Gastroesophageal sphincter (tissue), 4 donors: ENCODE measurements at places on chromosomes 3 and 15. TPM values are rescaled to one million over a fixed set of nuclear protein-coding genes. Genes with fewer than 3 reads are reported as not detected.

Gene CRABP1
- total RNA-seq: 5.3 TPM

Gene MGLL
- 39.2 TPM for total RNA-seq

Gene SMCO1
- not detected for total RNA-seq

Gene GOLGA8K
- 1.4 TPM for total RNA-seq

Gene IL5RA
- not detected for total RNA-seq

Gene GOLGA6L4
- total RNA-seq: 7.3 TPM

Gene FOXL2NB
- 0.15 TPM for total RNA-seq

Gene CASR
- total RNA-seq: not detected

Gene TTLL13
- not detected for total RNA-seq

Gene DOCK3
- total RNA-seq: 9.5 TPM

DNA sequence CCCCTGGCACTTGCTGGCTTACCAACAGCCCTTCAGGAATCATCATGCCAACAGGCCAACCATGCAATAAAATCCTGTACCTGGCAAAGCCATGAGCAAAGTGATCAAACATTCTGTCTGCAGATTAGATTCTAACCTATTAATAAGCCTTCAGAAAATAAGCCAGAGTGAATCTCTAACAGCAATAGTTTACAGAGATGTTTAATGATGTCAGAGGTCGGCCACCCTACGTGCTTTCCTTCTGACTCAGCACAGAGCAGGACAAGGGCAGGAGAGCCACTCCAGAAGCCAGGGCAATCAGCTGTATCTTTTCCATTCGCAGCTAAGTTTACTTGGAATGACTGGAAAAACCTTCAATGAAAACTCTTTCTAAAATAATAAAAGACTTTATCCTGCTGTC lies 13.1 kb downstream of the COL8A1 start:
- ATAC-seq: peak; percentile 69

DNA sequence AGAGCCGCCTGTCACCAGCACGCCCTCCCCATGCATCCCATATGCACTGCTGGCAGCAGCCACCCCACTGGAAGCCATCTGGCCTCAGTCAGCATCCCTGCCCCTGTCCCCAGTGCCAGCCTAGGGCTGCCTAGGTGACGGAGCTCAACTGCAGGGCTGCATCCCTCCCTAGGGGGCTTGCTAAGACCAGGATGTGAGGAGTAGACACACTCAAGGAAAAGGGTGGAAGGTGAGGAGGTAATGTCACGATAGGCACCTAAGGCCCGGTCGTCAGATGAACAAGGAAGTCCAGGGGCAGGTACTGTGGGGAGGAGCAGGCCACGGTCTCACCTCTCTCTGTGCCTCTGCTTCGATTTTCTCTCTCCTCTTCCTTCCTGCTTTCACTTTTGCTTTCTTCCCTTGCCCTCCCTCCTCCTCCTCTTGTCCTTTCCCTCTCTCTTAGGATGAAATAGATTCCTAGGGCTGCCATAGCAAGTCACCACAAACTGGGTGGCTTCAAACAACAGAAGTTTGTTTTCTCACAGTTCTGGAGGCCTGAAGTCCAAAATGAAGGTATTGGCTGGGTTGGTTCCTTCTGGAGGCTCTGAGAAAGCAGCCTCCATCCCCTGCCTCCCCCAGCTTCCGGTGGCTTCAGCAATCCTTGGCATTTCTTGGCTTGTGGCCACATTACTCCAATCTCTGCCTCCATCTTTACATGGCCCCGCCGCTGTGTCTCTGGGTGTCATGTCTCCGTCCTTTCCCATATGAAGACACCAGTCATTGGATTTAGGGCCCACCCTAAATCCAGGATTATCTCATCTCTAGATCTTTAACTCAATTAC lies 298.3 kb downstream of the SHQ1 start:
- no peak for ATAC-seq

GRCh38 chr3:66808891-66809594 lies 189.1 kb upstream of the KBTBD8 start:
- ATAC-seq: no peak

GRCh38 chr3:47054412-47054811 lies 74.9 kb downstream of the NBEAL2 start:
- ATAC-seq: no peak

DNA sequence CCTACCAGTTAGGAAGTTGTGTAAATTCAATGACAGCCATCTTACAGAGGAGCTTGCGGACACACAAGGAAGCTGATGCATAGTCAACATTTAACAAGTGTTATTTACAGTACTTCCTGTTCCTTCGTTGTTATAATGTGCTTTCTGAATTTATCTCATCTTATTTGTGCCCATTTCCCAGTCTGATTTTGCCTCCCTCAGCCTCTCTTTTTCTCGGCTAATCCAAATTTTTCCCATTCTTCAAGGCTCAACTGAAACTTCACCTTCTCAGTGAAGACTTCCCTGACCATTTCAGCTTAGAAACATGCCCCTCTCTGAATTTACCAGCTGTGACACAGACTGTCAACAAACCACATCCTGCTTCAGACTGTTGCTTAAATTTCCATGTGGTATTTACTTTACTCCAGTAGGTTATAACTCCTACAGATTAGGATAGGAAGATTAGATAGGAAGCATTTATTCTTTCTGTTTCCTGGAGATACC lies 55.7 kb upstream of the CP start:
- no peak for ATAC-seq

DNA sequence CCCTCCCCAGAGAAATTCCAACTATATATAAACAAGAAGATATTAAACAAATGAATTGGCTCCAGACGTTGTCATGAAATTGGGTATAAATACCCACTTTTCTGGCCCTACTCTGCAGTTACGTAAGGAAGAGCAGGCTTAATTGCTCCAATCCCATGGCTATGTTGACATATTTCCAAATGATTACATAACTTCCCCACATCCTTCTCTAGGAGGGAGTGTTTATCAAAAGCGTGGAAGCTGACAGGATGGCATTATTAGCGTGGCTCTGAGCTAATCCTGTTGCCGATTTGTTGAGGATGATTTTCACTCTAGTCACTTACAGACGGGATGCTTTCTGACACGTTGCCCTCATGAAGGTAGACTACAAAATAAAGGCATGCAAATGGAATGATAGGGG lies 347.5 kb upstream of the TMCO5A start:
- ATAC-seq: peak; percentile 63

- no peak for ATAC-seq
These were observed 107.7 kb upstream of the PLSCR5 start for GRCh38 chr3:146712806-146713205.

GRCh38 chr15:39908186-39908585 lies 11.9 kb downstream of the GPR176 start:
- ATAC-seq: no peak

DNA sequence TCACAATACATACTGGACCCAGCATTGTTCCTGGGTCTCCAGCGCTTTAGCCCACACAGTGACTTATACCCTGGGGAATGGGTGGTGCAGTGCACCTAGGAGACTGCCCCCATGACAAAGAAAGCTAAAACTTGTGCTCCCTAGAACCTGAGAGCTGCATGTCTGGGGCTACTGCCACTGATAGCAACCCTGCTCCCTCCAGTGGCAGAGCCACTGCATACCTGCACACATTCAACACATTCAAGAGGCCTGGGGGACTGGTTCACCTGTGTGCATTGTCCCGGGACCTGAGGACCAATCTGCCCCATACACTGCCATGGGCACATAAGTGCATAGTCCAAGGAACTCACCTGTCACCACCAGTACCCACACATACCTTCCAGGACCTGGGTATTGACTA lies 302.7 kb upstream of the MANF start:
- ATAC-seq: no peak

- ATAC-seq: no peak
These were observed 612.8 kb downstream of the ZPLD1 start for GRCh38 chr3:103047640-103048039.

GRCh38 chr3:99356696-99357095 lies 281.7 kb upstream of the COL8A1 start:
- no peak for ATAC-seq

DNA sequence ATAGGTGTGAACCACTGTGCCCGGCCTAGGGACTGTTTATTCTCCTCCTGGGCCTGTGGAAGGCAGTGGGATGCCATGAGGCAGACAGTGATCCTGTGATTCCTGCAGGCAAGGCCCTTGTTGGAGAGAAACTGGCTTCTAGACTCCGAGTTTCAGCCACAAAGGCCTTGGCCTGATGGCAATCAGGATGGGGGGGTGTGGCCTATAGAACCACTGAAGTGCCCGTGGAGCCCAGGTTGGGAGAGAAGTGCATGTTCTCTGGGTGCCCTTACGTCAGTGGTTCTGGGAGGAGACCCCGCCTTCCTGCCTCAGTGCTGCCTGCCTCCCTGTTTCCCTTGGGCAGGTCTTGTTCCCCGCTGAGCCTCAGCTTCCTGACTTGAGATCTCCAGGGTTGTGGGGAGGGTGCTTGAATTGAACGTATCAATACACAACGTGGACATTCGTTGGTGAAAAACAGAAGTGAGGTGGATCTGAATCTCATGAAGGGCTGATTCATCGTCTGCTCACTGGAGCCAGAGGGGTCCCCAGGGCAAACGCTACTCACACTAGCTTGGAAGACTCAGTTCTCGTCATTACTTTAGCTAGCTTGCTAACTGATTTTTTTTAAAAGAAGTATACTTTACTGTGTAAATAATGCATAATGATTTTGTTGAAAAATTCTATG lies 31.8 kb downstream of the IRAK2 start:
- ATAC-seq: peak; percentile 24

DNA sequence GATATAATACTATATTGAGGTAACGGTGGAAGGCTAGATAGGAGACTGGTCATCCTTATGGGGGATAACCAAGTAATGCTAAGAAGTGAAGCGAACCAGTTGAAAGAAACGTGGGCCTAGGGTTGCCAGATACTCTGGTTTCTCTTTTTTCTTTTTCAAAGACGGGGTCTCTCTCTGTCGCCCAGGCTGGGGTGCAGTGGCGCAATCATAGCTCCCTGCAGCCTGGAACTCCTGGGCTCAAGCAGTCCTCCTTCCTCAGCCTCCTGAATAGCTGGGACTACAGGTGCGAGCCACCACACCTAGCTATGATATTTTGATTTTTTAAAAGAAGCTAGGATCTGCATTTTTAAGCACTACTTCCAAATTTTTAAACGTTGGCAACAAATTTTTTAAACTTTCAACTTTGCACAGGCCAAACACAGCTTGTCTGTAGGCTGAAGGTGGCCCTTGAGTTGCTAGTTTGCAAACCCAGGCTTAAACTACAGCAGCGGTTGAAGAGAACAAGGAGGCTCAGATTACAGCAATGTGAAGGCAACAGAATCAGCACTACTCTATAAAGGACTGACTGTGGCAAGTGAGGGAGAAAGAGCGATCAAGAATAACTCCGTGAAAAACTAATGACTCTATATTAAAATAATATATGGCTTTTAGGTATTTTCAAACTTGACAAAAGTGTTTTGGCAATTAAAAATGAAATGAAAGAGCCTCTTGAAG lies 1.2 kb upstream of the RUBCN start:
- no peak for ATAC-seq

DNA sequence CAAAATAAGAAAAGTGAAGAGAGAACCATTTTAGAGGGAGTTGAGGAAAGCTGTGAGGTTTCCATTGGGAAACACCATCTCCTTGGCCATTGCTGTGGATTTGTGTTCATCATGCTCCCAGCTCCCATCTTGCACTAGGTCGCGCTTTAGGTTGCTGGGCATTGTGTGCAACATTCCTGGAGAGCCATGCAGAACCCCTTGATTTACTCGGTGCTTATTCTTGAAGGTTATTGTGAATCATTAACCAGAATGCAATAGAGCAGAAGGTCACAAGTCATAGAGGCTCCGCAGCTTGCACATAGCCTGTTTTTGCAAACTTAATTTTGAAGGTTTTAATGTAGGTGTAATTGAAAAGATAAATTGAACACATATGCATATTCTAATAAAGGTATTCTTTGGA lies 239.2 kb upstream of the IL12A start:
- ATAC-seq: no peak

DNA sequence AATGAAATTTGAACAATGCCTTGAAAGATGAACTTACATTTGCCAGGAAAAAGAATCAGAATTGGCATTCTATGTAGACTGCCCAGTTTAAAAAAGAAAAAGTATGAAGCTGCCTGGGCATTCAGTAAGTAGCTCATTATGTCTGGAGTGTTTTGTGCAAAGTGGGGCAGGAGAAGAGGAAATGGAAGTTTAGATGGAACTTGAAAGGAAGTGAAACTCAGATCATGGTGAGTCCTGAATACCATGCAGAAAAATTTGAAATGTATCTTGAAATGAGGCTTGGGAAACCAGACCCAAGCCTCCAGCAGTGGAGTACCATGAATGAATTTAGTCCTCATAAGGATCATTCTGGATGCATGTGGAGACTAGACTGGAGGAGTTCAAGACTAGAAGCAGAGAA lies 4.8 kb upstream of the MORC1 start:
- ATAC-seq: no peak

DNA sequence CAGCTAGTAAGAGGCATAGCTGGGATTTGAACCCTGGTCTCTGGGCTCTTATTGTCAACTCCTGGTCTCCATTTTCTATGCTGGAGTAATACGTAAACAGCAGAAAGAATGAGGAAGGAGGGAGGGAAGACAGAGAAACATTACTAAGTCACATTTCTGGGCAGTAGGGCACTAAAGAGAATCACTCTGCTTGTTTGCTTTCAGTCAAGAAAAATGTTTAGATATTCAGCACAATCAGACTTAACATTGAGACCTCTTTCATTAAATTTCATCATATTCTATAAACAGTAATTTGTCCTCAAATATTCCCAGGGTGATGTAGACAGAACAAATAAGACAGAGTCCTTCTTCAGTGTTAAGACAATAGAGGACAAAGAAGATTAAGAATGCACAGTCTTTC lies 67.7 kb upstream of the BNC1 start:
- ATAC-seq: no peak

DNA sequence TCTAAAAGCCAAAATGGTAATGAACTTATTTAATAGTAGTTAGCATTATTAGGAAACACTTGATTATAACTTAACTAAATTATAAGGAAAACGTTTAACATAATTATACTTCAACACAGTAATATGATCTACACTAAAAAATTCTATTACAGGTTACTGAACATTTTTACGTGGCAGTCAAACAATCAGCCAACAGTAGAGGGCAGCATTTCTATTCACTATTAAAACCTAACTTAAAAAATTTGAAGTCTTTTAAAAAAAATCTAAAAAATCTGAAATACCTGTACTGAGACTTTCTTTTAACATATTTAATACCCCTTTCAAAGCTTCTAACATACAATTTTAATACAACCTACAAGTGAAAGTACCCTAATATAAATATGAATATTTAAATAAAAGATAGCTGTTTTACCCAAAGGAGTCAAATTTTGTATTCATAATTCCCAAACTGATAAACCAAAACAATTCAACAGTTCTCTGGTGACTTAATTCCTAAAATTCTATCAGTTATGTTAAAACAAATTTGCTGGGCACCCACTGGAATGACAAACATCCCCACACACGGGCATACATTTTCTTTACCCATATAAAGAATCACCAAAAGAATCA lies 41.5 kb downstream of the DLG1 start:
- ATAC-seq: no peak

- no peak for ATAC-seq
These were observed 15.4 kb downstream of the UBP1 start for GRCh38 chr3:33424606-33425452.

GRCh38 chr3:57144952-57145351 lies 20.2 kb downstream of the IL17RD start:
- ATAC-seq: no peak
